ENCODE measurements at places on chromosomes 6 and 20.

- DNase-seq = no peak
These were observed 409.4 kb upstream of the SASH1 start for GRCh38 chr6:147933224-147933623.

- DNase-seq = no peak
These were observed 28.8 kb downstream of the DCDC2 start for GRCh38 chr6:24329022-24329421.

- no peak for DNase-seq
These were observed 115.3 kb downstream of the CD83 start for GRCh38 chr6:14232889-14233288.

- DNase-seq = no peak
These were observed 78.0 kb downstream of the SLC22A3 start for GRCh38 chr6:160426136-160426535.

- DNase-seq = peak; percentile 57
These were observed 1.4 kb downstream of the SPO11 start for GRCh38 chr20:57330998-57331397.

DNA sequence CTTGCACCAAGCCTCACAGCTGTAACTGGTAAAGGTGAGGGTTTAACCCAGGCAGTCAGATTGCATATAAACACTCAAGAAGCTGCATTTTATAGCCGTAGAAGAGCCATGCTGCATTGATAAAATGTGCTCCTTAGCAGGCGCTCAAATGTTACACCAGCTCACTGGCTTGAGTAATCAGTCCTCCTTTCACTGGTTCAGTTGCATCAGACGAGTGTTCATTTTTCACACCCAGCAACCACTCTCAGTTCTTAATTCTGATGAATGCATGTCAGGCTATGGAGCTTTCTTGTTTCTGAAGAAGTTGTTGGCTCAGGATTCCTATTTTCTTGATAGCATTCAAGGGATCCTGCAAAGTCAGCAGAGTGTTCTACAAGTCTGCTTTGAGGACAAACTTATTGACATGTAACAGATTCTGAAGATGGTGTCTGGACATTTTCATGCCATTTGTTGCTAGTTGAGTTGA lies 198.3 kb downstream of the PLCB1 start:
- DNase-seq = no peak

GRCh38 chr20:3262566-3262965 lies 23.6 kb upstream of the SLC4A11 start:
- DNase-seq = no peak

- no peak for DNase-seq
These were observed 16.4 kb downstream of the GMDS start for GRCh38 chr6:2229039-2229438.

DNA sequence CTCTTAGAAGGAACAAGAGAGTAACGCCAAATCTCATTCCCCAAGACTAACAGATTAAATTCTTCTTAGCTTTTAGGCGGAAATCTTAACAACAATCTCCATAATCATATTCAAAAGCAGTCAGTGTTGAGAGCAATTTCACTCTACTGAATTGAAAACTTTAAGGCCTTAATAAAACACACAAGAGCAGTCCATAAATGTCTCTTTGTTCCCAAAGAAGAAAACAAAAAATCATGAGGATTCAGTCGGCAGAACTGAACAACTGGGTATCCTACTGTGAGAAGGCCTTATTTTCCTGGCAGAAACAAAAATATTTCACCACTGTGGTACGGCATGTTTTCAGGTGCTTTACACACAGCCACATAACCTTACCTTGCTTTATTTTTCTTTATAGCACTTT lies 14.4 kb downstream of the ABHD12 start:
- DNase-seq = no peak

DNA sequence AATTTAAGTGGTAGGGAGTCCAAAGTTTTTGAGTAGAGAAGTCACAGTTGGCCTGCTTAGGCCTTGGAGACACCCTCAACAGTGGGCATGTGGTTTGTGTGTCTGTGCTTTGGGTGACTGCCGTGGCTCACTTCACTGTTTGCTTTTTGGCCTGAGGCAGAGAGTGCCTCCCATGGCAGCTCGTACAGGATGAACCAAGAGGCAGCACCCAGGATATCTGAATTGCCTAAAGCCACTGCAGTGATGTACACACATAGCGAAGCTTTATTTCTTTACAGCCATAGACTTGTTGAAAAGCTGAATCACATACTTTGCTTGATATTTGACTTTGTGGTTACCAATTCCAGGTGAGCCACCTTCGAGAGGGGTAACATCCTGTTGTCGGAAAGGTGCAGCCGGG lies 21.6 kb downstream of the RREB1 start:
- DNase-seq = no peak

DNA sequence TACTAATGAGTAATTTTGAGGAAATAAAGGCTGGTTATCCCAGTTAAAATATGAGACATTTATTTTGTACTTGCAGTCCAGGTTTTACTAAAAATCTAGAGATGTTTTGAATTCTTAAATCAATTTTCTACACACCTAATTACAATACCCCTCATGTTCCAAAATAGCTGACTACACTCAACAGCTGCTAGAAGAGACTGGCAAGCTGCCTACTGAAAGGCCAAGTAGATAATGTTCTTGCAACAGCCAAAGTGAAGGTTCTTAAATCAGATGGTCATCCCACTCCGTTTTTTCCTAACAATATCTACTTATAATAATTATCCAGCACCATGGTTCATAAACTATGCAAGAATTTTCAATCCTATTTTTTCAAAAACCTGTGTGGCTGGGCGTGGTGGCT lies 69.0 kb downstream of the DTNBP1 start:
- peak; percentile 9 for DNase-seq

DNA sequence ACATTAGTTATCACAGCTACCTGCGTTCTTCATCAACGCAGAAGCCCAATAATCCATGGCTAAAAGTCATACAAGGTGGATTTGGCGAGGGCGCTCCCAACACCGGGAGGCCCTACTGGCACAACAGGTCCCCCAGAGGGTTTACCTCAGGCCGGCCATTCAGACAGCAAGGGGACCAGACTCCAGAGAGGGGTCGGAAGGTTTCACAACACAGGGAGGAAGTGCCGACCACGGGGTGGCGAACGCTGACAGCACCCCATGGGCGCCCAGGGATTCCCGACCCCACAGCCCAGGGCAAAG lies 1515.9 kb upstream of the DEFB115 start:
- DNase-seq = no peak

GRCh38 chr6:18530201-18530600 lies 143.1 kb downstream of the RNF144B start:
- DNase-seq = no peak

GRCh38 chr6:55778705-55779104 lies 96.7 kb downstream of the BMP5 start:
- DNase-seq = no peak

DNA sequence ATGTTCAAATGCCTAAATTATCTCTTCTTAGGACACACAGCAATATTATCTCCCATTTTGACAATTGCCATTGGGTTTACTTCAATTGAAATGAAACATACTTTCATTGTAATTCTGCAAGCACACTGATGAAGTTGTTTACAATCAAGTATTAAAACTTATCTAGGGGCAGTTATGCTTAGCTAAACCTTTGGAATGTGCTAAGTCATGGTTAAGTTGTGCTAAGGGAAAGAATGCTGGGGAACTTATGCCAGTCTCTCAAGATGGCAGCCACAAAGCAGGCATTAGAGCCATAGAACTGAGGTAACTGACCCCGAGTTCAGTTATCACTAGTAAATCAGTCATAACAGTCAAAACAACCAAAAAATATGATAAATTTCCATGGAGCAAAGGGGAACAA lies 59.1 kb upstream of the NT5E start:
- DNase-seq = peak; percentile 62

Data from fibroblast of gingiva (primary cell).